GF-D8 (cell line): ENCODE measurements at places on chromosomes 6 and 20.

- no peak for DNase-seq
These were observed 317.6 kb downstream of the HDGFL1 start for GRCh38 chr6:22886650-22887581.

DNA sequence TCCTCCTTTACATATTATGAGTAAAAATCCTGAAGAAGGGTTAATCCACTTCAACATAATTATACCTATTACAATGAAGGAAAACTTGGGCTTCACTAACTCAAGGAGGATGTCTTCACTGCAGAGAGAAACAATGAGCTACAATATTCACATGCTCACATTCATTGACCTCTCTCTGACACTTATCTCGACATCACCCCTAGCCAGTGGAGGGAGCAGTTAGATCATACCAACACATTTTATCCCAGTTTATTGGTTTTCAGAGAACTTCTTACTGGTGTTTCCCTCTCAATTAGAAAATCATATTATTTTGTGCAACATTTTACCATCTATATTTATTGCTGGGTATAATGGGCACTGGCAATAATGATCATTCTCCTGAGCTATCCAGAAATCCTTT lies 646.5 kb downstream of the TENT5A start:
- DNase-seq = no peak

DNA sequence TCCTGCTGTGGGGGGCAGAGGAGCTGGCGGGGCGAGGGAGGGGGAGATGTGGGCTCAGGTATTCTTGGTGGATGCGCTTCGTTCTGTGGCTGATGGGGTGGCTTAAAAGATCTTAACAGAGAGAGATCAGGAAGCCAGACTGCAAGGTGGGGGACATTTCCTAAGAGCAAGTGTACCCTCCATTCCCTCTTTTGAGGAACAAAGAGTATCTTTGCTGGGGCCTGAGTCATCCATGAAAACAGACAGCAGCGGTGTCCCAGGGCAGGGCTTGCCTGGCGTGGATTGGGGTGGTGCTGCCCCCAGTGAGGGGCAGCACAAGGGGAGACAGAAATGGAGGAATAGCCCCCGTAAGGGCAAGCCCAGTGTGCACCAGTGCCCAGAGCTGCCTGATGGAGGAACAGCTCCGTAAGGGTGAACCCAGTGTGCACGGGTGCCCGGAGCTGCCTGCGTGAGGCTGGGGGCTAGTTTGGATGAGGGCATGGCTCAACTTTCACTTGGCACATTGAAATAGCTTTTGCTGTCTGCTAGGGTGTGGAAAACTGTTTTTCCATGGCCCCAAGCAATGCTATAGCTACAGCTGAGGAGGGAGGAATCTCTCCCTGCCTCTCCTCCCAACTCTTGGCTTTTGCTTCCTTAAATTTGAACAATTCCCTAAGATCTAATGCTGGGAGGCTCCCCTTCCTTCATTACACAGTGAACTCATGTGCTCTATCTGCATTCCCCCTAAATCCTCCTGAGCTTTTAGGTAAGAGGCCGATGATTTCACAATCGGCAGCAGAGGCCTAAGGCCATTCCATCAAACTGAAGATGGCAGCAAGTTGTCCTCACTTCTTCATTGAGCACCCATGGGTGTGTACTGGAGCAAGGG lies 12.9 kb downstream of the MAPK13 start:
- DNase-seq = no peak

DNA sequence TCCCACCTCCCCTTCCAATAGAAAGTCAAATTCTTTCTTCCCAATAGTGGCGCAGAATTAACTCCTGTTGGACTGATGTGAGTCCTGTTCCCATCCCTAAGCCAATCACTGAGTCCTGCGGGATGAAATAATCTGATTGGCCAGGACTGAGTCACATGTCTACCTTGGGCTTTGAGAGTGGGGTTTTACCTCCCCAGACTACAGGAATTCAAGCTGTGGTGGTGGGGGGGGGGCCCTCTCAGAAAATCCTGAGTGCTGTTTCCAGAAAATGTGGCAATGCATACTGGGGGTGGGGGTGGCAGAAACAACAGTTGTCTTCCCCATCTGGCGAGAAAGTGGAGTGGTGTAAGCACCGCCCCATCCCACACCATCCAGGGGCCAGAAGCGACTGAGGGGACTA lies 65.7 kb downstream of the CTCFL start:
- no peak for DNase-seq

- no peak for DNase-seq
These were observed 1.4 kb downstream of the C6orf15 start for GRCh38 chr6:31110825-31111582.

DNA sequence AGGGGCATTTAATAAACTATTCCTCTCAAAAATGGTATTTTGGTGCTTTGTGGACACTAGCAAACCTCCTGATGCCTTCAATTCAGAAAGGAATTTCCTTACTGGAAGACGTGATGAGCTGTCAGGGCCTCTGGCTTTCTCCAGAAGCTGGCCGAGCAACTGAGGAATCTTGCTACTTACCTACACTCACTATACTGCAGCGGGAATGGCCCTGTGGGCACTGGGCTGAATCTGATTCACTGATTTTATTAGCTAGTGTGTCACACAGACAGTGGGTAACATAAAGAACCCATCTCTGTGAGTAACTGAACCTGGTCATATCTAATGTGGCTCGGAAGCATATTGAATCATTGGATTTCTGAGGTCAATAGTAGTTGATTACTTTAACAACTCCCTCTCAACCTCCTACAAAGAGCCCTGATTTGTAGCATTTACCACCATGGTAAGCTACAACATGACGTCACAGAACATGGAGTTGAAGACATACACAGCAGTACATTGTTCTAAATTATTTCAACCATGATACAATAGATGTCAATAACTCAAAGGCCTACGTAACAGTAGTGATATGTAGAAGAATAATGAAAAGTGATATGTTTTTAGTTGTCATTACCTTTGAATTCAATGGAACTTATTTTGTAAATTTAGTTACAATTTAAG lies 232.1 kb downstream of the SYNE1 start:
- no peak for DNase-seq

DNA sequence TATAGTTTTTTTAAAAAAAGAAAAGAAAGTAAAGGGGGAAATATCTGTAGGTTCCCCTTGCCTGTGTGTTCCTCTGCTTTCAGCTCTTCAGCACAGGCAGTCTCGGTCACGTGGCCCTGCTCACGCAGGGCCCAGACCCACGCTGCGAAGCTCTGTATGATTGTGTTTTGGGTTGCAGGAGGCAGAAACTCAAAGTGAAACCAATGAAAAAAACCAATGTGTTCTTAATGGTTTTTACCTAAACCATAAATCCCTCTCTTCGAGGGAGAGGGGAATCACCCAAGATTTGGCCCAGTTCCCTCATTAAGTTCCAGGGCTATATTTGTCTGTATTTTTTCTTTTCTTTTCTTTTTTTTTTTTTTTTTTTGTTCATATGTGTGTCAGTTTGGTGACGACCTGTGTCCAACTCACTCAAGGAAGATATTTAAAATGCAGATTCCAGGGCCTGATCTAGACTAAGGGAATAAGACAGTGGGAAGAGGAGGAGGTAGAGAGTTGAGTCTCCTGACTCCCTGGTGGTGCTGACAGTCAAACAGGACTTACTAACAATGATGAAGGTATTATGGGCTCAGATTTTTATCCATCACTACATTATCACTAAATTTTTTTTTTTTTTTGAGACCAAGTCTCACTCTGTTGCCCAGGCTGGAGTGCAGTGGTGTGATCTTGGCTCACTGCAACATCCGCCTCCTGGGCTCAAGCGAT lies 33.8 kb upstream of the RREB1 start:
- DNase-seq = no peak

GRCh38 chr6:111973118-111973761 lies 80.7 kb upstream of the CCN6 start:
- DNase-seq = no peak

DNA sequence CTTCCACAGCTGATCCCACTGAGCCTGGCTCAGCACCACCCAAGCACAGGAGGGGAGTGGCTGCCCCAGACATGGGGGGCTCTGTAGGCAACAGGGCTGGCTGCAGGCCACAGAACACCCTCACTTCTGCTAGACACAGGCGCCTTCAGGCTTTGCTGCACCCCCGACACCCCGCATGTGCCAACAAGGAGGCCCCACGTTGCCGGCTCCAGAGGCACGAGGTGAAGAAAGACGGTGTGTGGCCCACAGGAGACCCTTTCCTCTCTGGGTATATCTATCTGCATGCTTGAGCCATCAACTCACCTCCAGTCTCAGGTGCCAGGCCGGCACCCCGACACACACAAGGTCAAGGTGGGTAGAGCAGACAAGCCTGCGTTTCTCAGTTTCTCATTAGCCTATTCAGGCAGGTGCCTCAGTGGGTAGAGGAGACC lies 158.3 kb downstream of the DLL1 start:
- DNase-seq = no peak

DNA sequence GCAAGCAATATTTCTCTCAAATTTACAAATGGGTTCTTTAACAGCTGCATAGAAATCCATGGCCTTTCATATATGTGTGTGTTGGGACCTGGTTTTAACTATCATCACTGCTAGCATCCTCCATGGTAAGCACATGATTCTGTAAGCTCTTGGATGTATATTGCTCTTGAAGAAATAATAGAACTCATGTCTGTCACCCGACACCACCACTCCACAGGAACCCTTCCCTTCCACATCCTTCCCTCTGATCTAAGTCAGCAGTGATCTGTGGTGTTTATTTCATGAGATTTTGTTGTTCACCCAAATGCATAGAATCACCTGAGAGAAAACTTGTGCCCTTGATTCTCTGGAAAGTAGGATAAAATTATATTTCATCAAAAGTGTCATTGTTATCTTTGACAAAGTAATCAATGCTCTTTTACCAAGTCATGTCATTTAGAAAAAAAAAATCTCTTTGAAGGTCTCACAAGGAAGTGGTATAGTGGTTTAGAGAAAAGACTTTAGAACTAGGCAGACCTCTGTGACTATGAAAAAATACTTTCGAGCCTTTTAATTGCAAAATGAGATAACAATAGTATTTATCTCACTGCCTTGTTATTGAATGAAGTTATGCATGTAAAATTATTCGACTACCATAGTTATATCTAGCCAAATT lies 649.8 kb upstream of the SLC35B3 start:
- no peak for DNase-seq

- DNase-seq = no peak
These were observed 24.9 kb upstream of the FUCA2 start for GRCh38 chr6:143536461-143536865.

GRCh38 chr6:87687296-87687695 lies 14.7 kb downstream of the AKIRIN2 start:
- DNase-seq = no peak

- DNase-seq = no peak
These were observed 142.2 kb downstream of the WDR27 start for GRCh38 chr6:169559592-169559991.

DNA sequence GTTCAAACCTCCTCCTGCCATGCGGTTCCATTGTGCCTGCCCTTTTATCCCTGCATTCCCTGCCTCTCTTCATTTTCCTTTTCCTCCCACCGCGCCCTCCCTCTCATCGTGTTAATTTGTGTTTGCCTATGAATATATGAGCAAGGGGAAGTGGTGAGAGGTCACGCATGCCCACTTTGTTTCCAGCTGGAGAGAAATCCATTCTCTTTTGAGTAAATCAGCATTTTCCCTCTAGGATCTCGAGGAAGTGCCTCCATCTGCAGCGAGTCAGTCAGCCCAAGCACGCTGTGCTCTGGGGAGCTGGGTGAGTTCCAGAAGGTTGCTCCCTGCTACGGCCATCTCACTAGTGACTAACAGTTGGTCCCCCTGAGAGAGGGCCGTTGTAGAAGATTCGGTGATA lies 42.9 kb downstream of the CDH26 start:
- DNase-seq = no peak

DNA sequence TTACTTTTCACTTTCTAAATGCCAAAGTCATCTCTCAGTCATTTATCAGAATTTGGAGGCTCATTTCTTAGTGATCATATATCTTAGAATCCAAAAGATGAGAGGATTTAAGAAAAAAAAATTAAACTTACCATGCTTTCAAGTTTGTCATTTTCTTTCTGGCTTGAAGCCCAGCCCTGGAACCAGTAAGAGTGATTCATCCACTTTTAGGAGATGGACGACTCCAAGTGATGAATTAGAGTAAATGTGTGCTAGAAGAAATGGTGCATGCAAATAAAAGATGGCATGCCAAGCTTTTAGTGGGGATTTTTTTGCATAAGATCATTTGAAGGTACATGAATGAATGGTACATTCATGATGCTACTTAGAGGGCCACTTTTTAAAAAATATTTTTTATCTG lies 20.1 kb downstream of the PLCB1 start:
- no peak for DNase-seq

DNA sequence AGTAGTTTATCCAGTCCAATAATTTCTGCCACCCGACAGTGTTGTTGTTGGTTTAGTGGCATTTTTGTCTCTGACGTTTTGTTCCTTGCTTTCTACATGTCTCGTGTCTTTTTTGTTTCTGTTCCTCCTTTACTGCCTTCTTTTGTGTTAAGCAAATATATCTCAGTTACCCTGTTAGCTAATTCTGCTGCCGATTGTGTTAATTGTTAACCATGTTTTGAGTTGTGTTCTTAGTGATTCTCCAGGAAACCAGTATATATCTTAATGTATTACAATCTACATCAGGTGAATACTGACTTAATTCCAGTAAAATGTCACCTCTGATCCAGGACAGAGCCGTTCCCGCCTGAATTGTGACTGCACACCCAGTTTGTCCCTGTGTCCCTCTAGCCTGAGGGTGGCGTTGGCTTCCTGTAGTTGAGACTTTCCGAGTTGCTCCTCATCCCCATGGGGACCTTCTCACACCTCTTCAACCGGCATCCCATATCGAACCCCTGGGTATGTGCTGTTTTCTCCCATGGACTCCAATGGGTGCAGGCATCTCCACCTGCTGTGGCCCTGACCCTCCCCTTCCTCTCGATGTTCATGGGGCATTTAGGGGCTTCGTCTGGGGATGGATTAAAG lies 35.8 kb upstream of the BHLHE23 start:
- DNase-seq = no peak

DNA sequence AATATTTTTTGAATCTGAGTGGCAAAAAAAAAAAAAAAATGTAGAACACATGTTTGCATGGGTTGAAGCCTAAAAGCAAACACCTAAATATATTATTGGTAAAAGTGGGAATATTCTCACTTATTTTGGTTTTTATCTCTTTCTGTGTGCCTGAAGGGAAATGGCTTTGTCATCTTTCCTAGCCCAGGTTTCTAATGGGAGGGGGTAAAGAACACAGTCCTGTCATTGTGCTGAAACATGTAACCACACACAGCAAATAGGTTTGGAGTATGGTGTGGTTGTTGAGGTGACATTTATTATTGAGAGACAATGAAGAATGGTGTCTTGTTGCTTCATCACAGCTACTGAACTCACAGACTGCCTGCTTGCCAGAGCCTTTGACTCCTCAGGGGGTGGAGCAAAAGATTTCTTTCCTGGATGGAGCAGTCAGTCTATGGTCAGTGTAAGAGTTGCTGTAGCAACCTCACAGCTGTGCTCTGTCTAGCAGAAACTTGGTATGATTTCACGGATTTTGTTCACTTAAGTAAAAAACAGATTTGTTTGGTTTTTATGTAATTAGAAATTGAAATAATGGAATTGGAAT lies 70.2 kb downstream of the CEP57L1 start:
- no peak for DNase-seq
